Posterior vena cava (tissue), 2 donors: ENCODE measurements at places on chromosomes 6 and 20.
A peak's percentile ranks its signal among the peaks of the same experiment; 100 is the strongest.

- no peak for DNase-seq
Observed at GRCh38 chr6:11201015-11201414, 31.5 kb downstream of the NEDD9 start.

DNA sequence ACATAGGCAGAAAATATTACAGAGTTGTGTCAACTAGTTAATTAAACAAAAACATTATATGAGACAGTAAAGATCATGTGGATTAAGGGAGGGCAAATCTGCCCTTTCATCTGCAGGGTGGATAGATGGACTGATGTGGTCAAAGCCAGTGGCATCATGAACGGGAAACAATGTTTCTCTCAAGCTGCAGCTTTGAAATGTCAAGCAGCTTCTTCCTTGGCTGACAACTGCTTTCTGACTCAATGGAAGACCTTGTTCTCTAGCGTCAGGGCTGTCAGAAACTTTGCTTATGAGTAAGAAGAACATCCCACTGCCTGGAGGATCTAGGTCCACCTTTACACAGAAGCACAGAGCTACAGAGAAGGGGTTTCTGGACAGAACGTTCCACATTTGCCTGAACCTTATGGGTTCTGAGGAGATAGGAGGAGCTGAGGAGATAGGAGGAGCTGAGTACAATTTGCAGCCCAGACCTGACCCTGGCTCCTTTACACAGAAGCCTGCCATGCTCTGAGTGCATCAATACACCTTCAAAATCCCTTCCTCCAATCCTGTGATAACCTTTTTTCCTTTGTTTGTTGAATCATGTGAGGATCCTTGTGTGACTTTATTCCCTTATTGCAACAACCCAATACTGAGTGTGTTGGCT, 6.1 kb downstream of the CST5 start:
- no peak for DNase-seq

- peak; percentile 94 for DNase-seq
Observed at GRCh38 chr20:31496761-31497295, 17.4 kb upstream of the HM13 start.

DNA sequence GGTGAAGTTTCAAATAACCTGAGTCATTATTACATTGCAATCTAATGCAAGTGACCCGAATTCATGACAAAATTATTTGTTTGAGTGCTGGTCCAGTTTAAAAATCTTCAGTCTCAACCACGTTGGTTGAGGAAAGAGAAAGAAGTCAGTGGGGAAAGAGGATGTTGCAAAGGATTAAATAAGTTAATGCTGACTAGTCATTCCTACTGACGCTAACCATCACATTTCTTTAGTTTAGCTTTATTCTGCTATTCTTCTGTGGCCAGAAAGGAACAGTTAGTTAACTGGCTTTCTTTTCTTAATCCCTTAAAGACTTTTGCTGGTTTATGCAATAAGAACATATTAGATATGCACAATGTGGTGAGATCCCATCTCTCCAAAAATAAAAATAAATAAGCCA, 143.8 kb upstream of the FAM83B start:
- DNase-seq = no peak

GRCh38 chr20:33386673-33387072, 14.6 kb downstream of the CDK5RAP1 start:
- no peak for DNase-seq

GRCh38 chr20:54048481-54048880, 21.9 kb downstream of the BCAS1 start:
- DNase-seq = no peak

DNA sequence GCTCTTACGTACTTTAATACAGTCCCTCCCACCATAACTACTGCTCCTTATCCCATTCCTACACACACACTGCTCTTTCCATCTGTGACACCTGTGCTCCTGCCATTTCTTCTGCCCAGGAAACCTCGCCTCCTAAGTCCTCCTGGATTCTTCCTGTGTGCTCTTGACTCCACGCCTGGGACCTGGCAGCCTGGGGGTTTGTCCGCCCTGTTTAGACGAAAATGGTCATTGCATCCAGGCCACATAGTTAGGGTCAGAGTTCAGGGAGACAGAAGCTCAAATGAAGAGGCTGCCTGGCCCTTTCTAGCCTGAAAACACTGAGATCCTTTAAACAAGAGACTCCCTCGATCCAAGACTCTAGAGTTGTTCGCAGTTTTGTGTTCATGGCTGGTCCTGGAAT, 17.4 kb upstream of the CTNNBL1 start:
- DNase-seq = no peak

DNA sequence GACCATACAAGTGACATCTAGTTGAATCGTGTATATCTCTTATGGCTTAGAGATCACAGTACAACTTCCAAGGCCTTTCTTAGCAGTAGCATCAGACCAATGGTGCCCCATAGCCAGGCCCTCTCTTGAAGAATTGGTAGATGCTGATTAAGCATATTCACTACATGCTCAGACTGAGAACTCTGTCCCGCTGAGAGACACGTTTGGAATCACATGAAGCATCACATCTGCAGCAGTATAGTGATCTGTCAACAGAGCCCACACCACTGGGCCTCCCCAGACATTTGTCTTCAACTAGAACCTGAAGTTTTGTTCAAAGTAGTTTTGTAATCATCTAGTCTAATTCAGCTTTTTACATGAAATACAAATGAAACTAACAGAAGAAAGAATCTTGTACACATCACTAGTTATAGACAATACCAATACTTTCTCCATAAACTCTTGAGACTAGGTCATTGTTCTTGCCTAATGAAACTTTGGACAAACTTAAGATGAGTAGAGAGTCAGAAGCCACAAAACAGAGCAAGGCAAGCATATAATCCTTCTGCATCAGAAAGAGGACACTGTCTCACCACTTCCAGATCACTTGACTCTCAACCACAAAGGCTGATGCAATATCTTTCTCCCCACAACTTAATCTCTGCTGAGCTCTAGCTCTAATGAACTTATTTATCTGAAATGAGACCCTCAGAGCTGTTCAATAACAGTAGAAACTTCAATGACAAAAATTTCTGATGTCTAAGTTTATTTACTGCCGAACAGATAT, 182.7 kb downstream of the TBX18 start:
- no peak for DNase-seq

GRCh38 chr20:52614051-52614863, 357.9 kb upstream of the TSHZ2 start:
- DNase-seq = no peak

DNA sequence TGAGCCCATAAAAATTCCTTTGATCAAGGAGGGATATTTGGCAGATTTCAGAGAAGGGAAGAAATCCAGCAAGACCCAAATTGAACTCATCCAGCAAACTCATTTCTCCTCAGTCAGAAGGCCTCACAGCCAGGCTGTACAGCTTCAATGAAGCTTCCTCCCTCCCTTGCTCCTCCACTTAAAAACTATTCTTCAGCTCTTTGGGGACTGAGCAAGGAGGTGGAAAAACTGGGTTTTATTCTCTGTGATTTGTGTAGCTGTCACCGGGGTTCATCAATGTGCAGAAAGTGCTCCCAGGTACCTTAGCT, 158.7 kb upstream of the ZNF184 start:
- DNase-seq = no peak

DNA sequence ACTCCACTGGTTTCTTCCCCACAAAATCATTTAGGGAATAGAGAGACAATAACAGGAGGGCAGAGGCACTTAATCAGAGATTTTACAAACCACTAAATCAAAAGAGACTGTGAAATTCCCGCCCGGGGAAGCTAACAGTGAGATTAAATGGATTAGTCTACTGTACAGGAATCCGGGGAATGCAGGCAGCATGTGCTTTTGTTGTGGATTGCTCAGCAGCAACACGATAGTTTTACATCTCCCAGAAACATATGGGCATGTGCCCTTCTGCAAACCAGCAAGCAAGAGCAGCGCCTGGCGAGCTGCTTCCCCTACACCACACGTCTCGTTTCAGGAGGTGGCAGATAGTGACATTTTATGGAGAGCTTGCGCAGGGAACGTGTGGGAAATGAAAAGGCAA, 382.3 kb downstream of the CD83 start:
- DNase-seq = no peak

- peak; percentile 90 for DNase-seq
Observed at GRCh38 chr20:46349035-46349741, 40.9 kb upstream of the CDH22 start.

DNA sequence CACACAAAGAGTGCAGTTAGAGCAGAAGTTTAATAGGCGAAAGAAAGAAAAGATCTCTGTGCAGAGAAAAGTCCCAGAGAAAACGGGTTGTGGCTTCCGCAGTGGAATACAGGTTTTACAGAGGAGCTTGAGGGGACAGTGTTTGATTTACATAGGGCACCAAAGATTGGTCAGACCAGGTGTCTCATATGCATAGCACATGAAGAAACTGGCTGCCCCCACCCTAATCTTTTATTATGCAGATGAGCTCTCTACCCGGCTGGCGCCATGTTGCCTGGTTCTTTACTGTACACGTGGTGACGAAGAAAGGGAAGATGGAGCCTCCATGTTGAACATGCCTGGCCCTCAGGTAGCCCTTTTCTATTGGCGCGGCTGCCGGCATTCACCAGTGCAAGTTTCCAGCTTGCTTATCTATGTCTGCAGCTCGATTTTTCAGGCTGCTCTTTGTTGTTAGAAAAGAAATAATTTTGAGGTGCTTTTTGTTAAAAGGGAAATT, 47.4 kb downstream of the SLC35B3 start:
- no peak for DNase-seq

- DNase-seq = no peak
Observed at GRCh38 chr6:36594816-36595643, 868 bp downstream of the SRSF3 start.

- DNase-seq = no peak
Observed at GRCh38 chr6:104573350-104573749, 286.4 kb downstream of the HACE1 start.

GRCh38 chr6:5704708-5705107, 302.0 kb downstream of the NRN1 start:
- no peak for DNase-seq

- no peak for DNase-seq
Observed at GRCh38 chr6:42604150-42604549, 40.3 kb downstream of the UBR2 start.
